ENCODE measurements at places on chromosomes 7 and 10.
A peak's percentile ranks its signal among the peaks of the same experiment; 100 is the strongest.

DNA sequence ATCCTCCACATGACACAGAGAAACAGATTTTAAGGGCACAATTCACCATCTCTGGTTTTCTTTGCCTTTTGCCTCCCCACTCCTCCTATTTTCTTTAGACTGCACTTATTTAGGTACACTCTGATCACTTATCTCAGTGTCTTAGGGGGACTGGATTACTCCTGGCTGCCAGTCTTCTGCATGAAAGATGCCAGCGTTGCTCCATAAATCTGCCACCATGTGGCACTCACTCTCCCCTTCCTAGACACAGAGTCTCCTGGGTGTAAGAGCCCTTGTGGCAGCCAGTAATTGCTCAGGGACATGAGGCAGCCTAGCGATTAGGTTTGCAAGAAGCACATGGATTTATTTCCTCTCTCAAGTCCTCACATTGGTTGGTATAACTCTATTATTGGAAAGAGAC, 34.5 kb upstream of the RBM20 start:
- DNase-seq, result no peak

GRCh38 chr7:30526163-30526562, 21.5 kb upstream of the GGCT start:
- DNase-seq, result no peak

GRCh38 chr7:150994838-150995510, 4.2 kb downstream of the NOS3 start:
- no peak for DNase-seq

DNA sequence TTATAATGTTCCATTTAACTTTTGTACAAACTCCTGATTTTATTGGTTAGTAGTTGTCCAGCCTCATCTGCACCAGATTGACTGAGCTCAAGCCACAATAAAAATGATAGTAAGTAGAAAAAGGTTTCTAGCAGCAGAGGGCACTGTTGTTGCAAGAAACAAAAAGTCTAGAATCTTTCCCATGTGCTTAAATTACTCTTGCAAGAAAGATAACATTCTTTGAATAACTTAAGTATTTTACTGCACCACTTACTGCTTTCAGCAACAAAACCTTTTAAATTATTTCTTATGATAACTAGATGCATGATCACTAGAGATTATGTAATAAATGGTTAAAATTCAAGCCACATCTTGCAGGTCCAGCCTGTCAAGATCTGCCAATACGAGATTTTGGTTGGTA, 27.0 kb downstream of the LMOD2 start:
- peak; percentile 20 for DNase-seq

DNA sequence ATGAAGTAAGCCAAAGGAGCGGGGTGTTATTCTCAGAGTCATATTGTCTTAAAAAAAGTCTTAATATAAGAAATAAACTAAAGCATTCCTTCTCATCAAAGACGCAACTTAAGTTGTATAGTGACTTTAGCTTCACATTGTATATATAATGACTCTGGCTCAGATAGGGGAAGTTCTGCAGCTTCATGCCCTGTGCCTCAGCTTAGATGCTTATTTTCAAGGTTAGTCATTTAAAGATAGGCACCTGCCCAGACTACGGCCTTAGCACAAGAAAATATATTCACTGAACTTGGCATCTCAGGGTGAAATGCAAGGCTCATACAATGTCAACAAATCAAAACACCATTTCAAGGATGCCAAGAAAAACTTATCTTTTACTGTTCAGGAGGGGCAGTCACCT, 52.8 kb upstream of the DNAJB12 start:
- no peak for DNase-seq

DNA sequence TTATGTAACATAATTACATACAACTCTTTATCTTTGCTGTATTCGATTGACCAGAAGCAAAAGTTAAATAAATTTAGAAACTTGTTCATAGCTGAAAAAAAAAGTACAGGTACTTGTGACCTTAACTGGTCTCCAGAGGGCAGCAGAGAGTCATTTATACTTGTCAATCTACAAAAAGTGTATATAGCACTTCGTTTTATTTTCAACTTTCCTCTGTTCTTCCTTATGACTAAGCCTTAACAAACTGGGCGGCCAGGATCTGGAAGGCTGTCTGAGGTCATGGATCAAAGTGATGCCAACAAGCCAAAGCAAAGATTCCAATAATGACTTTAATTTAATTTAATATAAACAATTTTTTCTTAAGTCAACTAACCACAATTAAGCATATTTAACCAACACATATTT, 29.8 kb downstream of the C10orf67 start:
- peak; percentile 74 for DNase-seq

DNA sequence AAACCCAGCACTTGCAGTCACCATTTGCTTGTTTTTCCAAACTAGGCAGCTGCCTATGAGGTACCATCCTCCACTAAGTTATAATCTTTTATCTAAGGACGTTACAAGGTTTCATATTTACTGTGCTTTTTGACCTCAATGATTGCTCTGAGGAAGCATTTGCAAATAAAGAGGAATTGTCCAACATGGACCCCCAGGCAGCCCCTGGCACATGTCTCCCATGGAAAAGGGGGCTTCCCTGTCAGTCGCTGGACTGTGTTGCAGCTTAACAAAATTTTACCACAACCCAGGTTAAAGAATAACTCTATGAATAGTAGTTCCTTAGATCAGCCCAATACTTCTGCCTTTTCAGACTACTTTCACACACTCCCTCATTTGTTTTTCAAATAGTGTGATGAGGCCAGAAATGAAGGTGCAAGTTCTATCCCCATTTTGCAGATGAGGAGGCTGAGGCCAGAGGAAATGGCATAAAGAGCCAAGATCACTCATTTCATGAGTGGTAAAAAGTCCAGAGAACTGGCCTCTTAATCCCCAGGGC, 52.8 kb upstream of the ZPBP start:
- DNase-seq, result no peak

DNA sequence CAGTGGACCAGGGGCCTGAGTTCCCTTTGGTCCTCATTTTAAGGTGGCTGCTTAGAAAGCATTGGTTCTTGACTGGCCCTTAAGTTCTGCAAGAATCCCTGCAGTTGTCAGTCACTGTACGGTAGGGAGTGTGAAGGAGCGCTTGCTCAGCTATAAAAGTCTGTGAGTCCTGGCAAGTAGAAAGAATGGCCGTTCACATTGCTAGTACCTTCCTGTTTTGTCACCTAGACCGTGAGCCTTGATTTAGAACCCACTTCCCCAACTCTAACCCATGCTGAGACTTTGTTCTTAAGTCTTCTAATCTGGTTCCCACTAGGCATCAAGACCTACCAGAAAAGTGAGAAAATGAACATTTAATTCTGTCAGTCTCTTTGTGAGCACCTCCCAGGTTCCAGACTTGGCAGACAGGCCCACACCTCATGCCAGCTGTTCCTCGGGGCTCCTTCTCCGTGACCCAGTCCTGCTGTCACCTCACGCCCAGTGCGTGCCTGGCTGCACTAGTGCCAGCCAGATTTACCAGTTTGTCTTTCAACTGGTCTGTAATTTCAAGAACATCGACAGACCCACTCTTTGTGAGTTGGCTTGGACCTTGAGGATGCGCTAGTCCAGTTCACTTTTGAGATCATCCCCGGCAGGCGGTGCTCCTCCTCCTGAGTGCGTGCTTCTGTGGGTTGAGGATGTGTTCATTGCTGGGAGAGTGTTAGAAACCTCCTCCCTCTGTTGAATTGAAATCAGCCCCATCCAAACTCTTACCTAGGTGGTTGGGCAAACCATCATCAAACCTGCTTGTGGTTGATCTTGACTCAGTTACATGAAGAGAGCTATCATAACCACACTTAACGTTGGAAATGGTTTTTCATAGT, 78.5 kb downstream of the SHH start:
- DNase-seq, result no peak

- no peak for DNase-seq
These were observed 435.9 kb downstream of the PLXNA4 start for GRCh38 chr7:132140341-132140740.

All from CD4-positive, alpha-beta T cell treated with Interleukin-17A for 4 hours (primary cell).